ENCODE measurements at places on chromosomes 13 and 19.

- DNase-seq: peak; percentile 8
Measured at GRCh38 chr13:80030491-80030890, 310.4 kb downstream of the SPRY2 start.

- DNase-seq: no peak
Measured at GRCh38 chr19:10033614-10034013, 20.3 kb downstream of the RDH8 start.

GRCh38 chr13:81697826-81698225 lies 1356.9 kb upstream of the SPRY2 start:
- DNase-seq: no peak

- no peak for DNase-seq
Measured at GRCh38 chr19:55258476-55258827, 365 bp downstream of the PPP6R1 start.

GRCh38 chr13:99034333-99035085 lies 56.6 kb upstream of the DOCK9 start:
- no peak for DNase-seq

GRCh38 chr13:31891472-31891871 lies 140.1 kb upstream of the FRY start:
- no peak for DNase-seq

GRCh38 chr19:33628921-33629825 lies 7.4 kb downstream of the CHST8 start:
- no peak for DNase-seq

GRCh38 chr19:36009220-36009619 lies 607 bp upstream of the SYNE4 start:
- no peak for DNase-seq

DNA sequence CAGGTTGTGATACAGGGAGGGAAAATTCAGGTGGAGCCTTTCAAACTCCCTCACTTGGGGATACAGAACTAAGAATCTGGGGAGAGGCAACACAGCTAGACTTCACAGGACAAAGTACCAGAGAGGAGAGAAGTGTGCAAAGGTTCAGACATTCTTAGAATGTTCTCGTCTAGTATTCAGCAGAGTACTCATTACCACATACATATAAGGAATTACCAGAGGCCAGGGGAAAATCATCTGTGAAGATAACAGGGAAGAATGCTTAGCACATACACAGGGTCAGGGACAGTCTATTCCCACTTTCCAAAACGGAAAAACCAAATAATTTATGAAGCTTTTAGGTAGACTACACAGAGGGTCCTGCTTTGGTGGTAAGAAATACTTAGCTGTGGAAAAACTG lies 58.1 kb downstream of the TRPC4 start:
- DNase-seq: no peak

GRCh38 chr13:50366488-50367174 lies 351.4 kb downstream of the KCNRG start:
- DNase-seq: no peak

GRCh38 chr13:113033054-113033850 lies 64.2 kb downstream of the MCF2L start:
- DNase-seq: no peak

GRCh38 chr13:98919566-98919965 lies 58.3 kb downstream of the DOCK9 start:
- DNase-seq: no peak

DNA sequence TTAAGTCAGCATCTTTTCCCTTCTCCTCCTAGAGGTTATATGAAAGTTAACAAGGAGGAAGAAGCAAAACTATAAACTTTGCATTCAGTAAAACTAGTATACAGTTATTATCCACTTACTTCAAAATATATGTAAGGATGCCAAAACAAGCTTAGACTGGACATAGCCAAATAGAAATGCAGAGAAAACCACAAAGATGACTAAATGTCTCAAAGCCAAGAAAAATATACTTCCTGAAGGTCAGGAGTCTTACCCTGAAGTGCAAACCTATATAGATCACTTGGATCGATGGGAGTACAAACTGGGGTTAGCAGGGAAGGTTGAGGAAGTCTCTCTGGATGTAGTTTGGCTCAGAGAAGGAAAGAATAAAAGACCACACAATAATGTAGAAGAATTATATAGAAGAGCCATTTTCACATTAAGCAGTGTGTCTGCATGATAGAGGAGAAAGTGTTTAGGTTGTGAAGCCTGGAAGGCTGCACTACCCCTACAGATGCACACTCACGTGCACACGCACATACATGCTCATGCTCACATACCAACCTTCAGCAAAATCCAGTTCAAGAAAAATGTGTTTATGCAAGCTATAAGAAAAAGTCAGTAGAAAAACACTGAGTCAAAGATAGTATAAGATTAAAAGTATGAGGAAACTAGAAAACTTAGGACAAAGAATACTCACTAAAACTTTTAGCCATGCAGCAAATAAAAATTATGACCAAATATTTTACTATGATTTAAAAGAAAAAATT lies 112.1 kb upstream of the RXFP2 start:
- no peak for DNase-seq

- DNase-seq: no peak
Measured at GRCh38 chr13:76993021-76993420, 1.1 kb downstream of the CLN5 start.

- peak; percentile 70 for DNase-seq
Measured at GRCh38 chr19:1465191-1466016, 13.6 kb downstream of the C19orf25 start.
